Mucosa of gallbladder (tissue), 1 donor: ENCODE measurements at places on chromosomes 1 and 21.
A peak's percentile ranks its signal among the peaks of the same experiment; 100 is the strongest.

DNA sequence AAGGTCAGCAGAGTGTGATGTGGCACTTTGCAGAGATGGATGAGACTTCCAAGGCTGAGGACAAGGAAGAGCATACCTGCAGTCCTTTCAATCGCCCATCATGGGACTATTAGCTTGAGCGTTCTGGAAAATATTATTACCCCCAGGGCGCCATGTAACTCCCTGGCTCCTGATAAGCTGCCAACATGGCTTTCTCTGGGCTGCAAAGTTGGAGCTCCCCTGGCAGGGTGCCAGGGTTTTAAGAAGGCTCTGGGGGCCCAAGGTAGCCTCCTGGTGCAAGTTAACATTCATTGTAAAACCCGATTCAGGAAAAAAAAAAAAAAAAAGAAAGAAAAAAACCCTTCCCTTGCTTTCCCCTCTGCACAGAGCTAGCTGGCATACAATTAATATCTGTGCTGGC lies 196.7 kb downstream of the PBX1 start:
- DNase-seq: no peak

GRCh38 chr1:100188617-100189016 lies 10.6 kb upstream of the LRRC39 start:
- no peak for DNase-seq

DNA sequence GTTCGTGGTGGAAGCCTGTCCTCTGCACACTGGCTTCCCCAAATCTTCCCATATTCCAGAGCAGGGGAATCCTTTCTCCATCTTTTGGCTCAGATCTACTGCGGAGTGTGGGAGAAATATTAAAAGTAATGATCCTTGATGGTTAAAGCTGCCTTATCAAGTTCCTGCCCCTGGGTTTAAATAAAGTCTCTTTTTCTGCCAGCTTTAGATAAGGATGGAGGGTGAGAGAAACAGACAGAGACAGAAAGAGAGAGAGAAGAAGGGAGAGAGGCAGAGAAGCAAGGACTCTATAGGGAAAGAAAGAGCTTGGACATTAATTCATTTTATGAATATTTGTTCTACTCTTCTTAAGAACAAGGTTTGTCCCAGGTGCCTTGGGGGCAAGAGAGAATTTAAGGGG lies 98.0 kb downstream of the KCNJ15 start:
- no peak for DNase-seq

GRCh38 chr1:63363014-63363413 lies 4.4 kb upstream of the ALG6 start:
- DNase-seq: no peak

GRCh38 chr1:37682334-37682987 lies 9.9 kb upstream of the CDCA8 start:
- peak; percentile 75 for DNase-seq

- DNase-seq: no peak
These were observed 1.7 kb upstream of the GADD45A start for GRCh38 chr1:67683316-67683715.

DNA sequence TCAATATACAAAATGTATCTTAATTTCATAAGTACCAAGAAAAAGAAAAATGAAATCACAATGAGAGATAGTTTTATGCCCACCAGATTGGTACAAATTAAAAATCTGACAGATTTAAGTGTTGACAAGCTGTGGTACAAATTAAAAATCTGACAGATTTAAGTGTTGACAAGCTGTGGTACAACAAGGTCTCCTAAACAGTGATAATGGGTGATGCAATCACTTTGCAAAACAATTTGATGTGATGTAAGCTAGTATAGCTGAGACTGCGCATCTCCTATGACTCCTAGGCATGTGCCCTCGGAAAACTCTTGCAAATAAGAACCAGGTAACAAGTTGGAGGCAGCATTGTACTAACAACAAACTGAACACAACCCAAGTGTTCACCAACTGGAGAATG lies 100.6 kb downstream of the LPAR3 start:
- DNase-seq: no peak

GRCh38 chr1:42765269-42765668 lies 1.6 kb downstream of the P3H1 start:
- no peak for DNase-seq

- DNase-seq: no peak
These were observed 5.9 kb downstream of the SELENON start for GRCh38 chr1:25805863-25806225.

DNA sequence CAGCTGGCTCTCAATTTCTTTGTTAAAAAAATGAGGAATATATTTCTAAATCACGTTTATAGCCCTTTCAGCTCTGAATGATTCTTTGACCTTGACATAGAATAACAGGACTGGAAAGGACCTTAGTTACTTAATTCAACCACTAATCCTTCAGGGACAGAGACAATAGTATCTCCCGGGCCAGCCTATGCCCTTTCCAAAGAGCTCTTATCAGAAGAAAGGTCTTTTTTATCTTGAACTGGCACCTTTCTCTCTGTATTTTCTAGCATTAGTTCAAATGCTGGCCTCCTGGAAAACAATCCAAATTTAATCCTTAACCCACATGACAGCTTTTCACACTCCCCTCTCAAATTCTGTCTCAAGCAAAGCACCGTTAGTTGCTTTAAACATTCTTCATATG lies 44.8 kb upstream of the FBXO28 start:
- DNase-seq: no peak

DNA sequence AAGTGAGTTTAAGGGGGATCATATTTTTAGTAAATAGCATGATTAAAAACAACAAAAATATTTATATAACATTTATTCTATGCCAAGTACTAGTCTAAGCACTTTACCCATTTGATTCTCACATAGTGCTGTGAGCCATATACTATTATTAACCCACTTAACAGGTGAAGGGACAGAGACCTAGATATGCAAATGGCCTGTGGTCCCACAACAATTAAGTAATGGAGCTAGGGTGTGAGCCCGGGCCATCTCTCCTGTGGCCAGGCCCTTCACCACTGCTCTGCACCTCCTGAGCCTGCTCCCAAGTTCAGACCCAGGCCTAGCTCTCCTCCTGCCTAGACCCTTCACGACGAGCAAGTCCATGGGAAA lies 537 bp downstream of the ASCL5 start:
- DNase-seq: no peak

DNA sequence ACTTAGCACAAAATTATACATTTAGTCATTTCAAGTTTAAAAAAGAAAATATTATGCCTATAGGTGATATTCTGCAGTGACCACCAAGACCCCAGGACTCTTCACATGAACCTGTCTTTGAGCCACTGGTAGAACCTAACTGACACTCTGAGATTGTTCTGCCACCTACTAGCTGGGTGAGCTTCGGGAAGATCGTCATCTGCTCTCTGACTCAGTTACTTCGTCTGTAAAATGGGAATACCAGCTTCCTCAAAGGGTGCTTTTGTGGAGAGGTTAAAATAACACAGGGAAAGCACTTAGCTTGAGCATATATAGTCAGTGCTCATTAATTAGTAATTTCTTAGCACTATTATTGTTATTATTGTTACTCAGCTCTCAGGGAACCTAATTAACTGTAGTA lies 228.5 kb upstream of the JUN start:
- no peak for DNase-seq

DNA sequence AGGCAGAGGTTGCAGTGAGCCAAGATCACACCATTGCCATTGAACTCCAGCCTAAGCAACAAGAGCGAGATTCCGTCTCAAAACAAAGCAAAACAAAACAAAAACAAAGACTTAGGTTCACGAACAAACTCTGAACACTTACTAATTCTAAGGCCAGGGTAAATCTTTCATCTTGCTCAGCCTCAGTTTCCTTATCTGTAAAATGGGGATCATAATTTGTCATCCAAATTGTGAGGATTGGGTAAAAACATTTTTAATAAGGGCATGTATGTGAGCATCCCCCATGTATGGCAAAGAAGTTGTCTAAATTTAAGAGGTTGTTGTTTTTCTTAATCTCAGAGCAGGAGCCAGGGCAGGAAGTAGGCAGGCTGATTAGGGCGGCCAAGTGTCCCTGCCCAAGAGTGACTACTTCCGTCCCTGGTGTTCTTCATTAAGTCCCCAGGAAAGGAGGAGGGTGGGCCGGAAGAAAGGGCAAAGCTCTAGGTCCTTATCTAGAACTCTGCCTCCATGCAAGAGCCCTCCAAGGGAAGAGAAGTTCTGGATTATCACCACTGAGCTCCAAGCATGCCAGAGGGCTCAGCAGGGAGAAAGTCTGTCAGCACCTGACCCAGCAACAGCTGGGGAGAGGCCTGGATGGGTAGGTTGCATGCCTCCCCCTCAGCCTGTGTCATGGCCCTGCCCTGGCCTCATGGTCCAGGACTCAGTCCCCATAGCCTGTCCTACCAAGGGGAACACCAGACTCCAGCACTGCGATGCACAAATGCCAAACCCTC lies 49.9 kb upstream of the CLIC4 start:
- no peak for DNase-seq

DNA sequence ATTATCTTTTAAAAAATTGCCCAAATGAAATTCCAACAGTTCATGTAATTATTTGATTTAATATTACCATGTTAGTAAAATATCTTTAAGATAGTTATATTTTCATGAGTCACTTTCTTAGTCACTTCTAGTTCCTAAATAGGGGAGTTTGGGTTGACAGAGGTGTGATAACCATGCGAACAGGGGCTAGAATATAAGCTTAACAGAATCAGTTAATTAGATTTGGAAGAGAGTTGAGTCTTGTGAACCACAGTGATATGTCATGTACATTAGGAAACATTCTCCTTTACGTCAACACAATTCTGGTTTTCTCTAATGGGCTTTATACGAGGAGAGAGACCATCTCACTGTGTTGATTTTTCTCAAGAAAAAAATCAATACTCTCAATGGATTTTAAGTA lies 64.8 kb upstream of the ZNF281 start:
- DNase-seq: no peak

DNA sequence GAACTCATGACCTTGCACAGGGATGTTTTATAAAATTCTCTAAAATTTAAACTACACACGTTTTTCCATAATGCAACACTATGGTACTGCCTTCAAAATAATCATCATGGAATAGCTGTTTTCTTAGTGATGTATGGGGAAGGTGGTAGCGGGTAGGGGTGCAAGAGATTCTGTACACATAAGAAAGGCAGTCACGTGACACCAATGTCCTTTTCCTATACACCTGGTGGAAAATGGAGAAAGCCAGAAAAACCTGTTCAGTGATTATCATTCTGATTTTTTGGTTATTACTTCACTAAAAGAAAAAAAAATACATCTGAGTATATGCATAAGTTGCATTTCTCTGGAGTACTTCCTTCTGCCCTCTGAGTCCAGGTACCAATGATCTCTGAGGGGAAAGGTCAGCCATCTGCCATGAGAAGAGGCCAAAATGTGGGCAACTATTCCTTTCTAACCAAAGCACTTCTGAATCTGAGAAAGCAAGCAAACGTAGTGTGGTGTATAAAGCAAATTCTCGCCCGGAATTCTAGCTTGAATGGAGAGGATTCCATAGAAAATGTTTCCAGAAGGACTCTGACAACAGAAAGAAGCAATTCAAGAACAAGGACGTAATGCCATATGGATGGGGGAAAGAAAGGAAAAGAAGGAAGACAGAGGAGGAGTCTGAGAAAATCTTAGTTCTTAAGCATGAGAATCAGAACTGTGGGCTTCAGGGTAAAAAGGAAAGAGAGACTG lies 137.3 kb downstream of the RERE start:
- DNase-seq: no peak

GRCh38 chr1:87572008-87572407 lies 243.3 kb downstream of the LMO4 start:
- DNase-seq: no peak

GRCh38 chr1:203888807-203889251 lies 27.4 kb downstream of the SNRPE start:
- DNase-seq: no peak

- DNase-seq: peak; percentile 70
These were observed 57.5 kb upstream of the IFFO2 start for GRCh38 chr1:19013826-19014548.

DNA sequence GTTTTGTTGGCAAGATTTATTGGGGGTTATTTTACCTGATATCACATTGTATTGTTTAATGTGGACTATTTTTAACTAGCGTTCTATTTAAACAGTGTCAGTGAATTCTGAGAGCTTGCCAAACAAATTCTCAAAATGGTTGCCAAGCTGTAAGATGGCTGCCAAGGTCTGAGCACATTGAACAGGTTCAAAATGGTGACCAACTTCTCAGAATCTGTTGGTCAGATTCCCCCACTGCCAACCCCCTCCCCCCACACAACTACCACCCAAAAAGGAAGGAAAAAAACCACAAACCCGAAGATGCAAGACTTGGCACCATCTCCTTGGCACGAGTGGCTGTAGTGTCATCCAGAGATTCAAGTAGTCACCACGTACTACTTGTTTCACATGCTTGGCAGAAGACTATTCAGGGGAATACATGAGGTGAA lies 159.1 kb downstream of the NFIA start:
- peak; percentile 26 for DNase-seq
